ENCODE measurements at places on chromosomes 12 and 14. TPM values are rescaled to one million over a fixed set of nuclear protein-coding genes. Genes with fewer than 3 reads are reported as not detected.

Gene FGD4
- total RNA-seq: 2.2 TPM

Gene PYM1
- total RNA-seq: 36.1 TPM

Gene RAB5B
- total RNA-seq: 47.7 TPM

Gene SLC38A4
- total RNA-seq: 1.1 TPM

Gene FZD10
- 0.04 TPM for total RNA-seq

Gene NGB
- total RNA-seq: not detected

Gene CPNE6
- not detected for total RNA-seq

Gene FAM181A
- not detected for total RNA-seq

Gene PAPLN
- total RNA-seq: not detected

Gene PTPN11
- 63.9 TPM for total RNA-seq

Gene KRT6C
- not detected for total RNA-seq

Gene LRP1-AS
- total RNA-seq: not detected

Gene PTCSC3
- total RNA-seq: not detected

Gene USP30
- 10.2 TPM for total RNA-seq

Gene RAPGEF3
- 2.0 TPM for total RNA-seq

Gene LMNTD1
- not detected for total RNA-seq

Gene ADAM21
- total RNA-seq: 0.88 TPM

Gene ERH
- total RNA-seq: 176 TPM

Gene LMO3
- total RNA-seq: 2.9 TPM

Gene HSPA2
- total RNA-seq: 3.8 TPM

Gene RPAP3
- total RNA-seq: 29.9 TPM

Gene ACRBP
- not detected for total RNA-seq

Gene POTEM
- total RNA-seq: not detected

Gene AACS
- 21.4 TPM for total RNA-seq

Gene PROX2
- not detected for total RNA-seq

Gene CCDC198
- total RNA-seq: not detected

Gene RNASE3
- not detected for total RNA-seq

Gene KCNK13
- not detected for total RNA-seq

Gene GPR162
- total RNA-seq: 13.8 TPM

Gene TMEM260
- 8.3 TPM for total RNA-seq

Gene DAO
- total RNA-seq: not detected

Gene NPFF
- total RNA-seq: not detected

Gene FOXN4
- total RNA-seq: not detected

Gene AMN
- not detected for total RNA-seq

Gene BICDL1
- total RNA-seq: 1.4 TPM

Gene HCAR3
- total RNA-seq: not detected

Gene TDP1
- 26.3 TPM for total RNA-seq

Gene SIX1
- 23.3 TPM for total RNA-seq

Gene ACIN1
- total RNA-seq: 43.9 TPM

Gene ZC3H14
- 68.6 TPM for total RNA-seq

Gene NOXRED1
- not detected for total RNA-seq
